Stomach (tissue), 19 donors: ENCODE measurements at places on chromosomes 13 and 19. TPM values are rescaled to one million over a fixed set of nuclear protein-coding genes. Genes with fewer than 3 reads are reported as not detected.

OVOL3 gene
- not detected for total RNA-seq

FGF9 gene
- total RNA-seq, result not detected

FBXO27 gene
- not detected for total RNA-seq

GPR4 gene
- total RNA-seq, result 5.8 TPM

IZUMO2 gene
- total RNA-seq, result not detected

KIR2DL4 gene
- 0.87 TPM for total RNA-seq

VAV1 gene
- total RNA-seq, result 4.4 TPM

KIR3DL2 gene
- total RNA-seq, result not detected

ZNF564 gene
- 39.5 TPM for total RNA-seq

TMPRSS9 gene
- total RNA-seq, result not detected

RXFP2 gene
- total RNA-seq, result not detected

DHX34 gene
- 13.4 TPM for total RNA-seq

SMIM44 gene
- total RNA-seq, result not detected

SAE1 gene
- 16.2 TPM for total RNA-seq

CNN1 gene
- total RNA-seq, result 570 TPM

HIPK4 gene
- total RNA-seq, result not detected

ONECUT3 gene
- total RNA-seq, result not detected

SCAF1 gene
- total RNA-seq, result 32.5 TPM

IL27RA gene
- not detected for total RNA-seq

CACNG7 gene
- not detected for total RNA-seq

THSD8 gene
- total RNA-seq, result not detected

KIR3DL1 gene
- total RNA-seq, result not detected

CBY2 gene
- not detected for total RNA-seq

FFAR3 gene
- not detected for total RNA-seq

TNFSF9 gene
- total RNA-seq, result not detected

OR4F17 gene
- not detected for total RNA-seq

CCDC70 gene
- total RNA-seq, result not detected

ERFL gene
- total RNA-seq, result not detected

CDK8 gene
- 21.1 TPM for total RNA-seq

RFPL4AL1 gene
- not detected for total RNA-seq

NOVA2 gene
- total RNA-seq, result 1.8 TPM

LYPD3 gene
- total RNA-seq, result 0.45 TPM

REEP6 gene
- total RNA-seq, result not detected

KCTD12 gene
- total RNA-seq, result 64.3 TPM

PRTN3 gene
- total RNA-seq, result not detected
